ENCODE measurements at places on chromosomes 2 and 18. TPM values are rescaled to one million over a fixed set of nuclear protein-coding genes. Genes with fewer than 3 reads are reported as not detected.

GRCh38 chr2:187547353-187547979 is 6.8 kb downstream of the TFPI start:
- DNase-seq: no peak

- DNase-seq: no peak
These were observed 101.1 kb upstream of the EPHA4 start for GRCh38 chr2:221673248-221673647.

DNA sequence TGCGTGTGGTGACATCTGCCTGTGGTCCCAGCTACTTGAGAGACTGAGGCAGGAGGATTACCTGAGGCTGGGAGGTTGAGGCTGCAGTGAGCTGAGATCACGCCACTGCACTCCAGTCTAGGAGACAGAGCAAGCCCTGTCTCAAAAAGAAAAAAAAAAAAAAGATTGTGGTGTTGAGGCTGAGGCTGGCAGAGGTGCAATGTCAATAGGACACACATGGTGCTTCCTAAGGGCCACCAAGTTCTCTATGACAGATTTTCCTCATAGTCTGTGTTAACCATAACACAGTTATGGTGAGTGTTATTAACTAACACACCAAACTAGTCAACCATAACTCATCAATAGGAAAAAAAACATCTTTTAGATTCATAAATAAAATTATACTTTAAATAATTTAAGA is 494.4 kb downstream of the TMX3 start:
- no peak for DNase-seq

DNA sequence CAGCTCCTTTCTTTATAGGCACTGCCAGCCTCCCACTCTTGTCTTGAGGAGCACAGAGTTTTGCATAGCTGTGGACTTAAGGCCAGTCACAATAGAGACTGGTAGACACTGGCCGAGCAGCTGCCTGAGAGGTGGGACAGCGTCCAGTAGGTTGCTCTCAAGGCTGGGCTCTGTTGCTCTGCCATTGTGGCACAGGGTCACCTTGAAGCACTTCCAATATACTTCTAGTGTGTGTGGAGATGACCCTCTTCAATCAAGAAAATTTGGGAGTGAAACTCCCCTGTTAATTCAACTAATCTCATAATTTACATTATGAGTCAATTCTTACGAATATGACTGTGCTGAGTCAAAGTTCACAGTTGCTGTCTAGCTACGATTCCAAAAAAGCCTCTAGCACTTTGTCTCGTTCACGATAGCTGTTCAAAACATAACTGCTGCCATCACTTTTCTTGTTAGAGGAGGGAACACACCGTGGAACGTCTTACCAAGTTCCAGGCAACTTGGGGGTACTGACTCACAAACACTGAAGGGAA is 636.2 kb downstream of the EPHA4 start:
- no peak for DNase-seq

DNA sequence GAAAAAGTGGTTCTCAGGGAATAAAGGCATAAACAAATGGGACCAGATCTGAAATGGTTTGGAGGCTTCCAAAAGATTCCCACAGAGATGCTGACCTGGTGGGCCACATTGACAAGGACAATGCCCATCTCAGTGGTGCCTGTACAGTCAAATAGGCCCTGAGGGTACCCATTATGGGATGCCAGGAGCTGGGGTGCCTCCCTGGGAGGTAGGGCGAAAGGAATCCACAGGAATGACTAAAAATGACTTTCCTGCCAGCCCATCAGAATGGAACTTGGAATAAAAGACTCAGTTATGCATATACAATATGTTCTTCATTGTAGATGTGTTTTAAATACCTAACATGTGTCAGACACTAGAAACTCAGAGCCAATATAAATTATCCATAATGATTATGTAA is 248.5 kb downstream of the RNF144A start:
- DNase-seq: no peak

CLASP1 gene
- 50.0 TPM for total RNA-seq

PID1 gene
- total RNA-seq: 52.0 TPM

SP140 gene
- 1.1 TPM for total RNA-seq
